ENCODE measurements at places on chromosomes 4 and X.
A peak's percentile ranks its signal among the peaks of the same experiment; 100 is the strongest.

DNA sequence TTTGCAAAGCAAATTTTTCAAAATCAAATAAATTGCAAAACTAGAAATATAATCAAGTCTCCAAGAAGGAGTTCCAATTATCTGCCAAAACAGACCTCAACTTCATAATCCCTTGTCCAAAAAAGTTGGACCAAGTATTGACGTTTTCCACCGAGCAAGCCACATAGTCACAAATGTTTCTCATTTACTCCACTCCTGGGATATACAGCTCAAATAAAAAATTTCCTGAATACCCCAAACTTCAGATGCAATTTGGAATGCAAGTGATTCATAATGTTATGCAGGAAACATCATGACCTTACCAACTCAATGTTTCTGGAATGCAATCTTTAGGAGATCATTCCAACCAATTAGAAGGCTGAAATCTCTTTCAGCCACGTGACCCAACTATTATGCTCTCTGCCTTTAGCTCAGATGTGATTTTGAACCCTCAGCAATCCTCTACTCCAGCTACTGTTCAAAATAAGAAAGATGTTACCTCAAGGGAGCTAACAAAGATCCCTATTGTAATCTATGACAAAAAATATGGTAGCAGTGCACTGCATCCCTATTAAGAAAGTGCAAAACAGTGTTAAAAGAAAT, 72.4 kb downstream of the PRDM5 start:
- DNase-seq = peak; percentile 26

DNA sequence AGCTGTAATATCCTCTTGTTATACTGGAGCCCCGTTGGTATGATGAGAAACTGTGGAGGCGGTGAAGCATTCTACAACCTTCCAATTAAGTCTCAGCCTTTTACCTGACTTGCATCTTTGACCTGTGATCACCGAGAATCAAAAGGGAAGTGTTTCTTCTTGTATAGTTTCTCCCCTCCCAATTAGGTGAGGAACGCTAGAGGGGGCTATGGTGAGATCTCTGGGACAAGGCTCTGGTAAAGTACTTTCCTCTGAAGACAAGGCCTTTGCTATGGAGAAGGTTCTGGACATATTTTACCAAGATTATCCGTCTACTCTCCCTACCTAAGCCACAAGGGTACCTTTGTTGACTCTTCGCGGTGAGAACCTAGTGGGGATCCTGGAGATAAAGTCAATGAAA, 111.3 kb downstream of the CBLL2 start:
- no peak for DNase-seq

DNA sequence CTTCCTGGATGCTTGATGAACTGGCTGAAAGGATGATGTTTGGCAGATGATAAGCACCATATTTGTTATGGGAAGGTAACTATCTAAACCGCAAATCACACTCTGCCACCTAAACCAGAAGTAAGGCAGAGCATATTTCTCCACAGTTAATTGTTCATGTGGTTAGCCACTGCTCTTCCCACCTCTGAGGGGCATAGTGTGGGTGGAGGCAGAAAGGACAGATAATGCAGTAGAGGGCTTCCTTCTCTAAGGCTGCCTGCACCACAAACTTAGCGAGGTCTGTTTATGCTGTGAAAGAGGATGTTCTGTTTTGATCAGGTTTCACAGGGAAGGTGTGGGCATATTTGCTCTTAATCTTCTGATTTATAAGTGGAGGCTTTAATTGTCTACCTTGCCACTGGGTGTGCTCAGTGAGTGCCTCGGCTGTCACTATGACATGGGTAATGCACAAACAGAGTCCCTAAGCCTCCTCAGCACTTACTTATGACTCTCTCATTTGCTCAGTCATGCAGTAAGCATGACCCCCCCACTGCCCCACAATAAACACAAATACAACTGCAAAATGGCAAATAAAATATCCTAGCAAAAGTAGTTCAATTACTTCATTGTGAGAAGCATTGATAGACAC, 401.0 kb downstream of the TMA16 start:
- DNase-seq = no peak

- no peak for DNase-seq
Observed at GRCh38 chr4:157741642-157742041, 431.2 kb downstream of the GASK1B start.

GRCh38 chr4:25184056-25184455, 23.8 kb upstream of the SEPSECS start:
- DNase-seq = no peak

DNA sequence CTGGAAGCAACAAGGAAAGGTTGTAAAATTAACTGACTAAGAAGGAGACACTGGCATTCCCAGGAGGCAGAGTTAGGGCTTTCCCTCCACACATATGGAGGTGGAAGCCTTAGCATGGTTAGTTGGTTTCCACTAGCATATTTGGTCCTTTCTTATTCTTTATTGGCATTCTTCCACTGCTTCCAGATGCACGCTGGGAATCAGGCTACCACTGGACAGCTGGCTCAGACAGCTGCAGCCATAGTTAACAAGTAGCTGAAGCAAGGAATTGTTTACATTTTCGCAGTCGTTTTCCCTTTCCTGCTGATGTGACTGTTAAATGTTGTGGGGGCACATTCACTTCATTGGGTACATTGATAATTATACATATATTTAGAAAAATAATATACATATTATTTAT, 169.2 kb downstream of the GRIA2 start:
- DNase-seq = no peak

DNA sequence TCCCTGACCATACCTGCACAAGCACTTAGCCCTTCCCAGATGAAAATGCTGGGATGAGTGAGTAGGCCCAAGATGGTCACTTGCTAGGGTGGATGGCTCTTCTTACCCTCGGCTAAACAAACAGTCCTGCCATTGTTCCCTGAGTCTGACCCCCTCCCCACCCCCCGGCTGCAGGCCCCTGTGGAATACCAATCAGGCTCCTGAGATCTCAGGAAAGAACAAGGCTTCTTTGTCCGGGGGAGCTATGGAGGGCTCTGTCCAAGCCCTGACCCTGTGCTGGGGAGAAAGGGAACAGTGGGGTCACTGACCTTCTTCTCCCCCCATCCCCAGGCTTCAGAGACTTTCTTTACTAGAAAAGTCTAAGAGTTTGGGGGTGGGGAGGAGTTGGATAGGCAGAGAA, 6.0 kb downstream of the PLP1 start:
- DNase-seq = no peak

Data from HS-27A (cell line).